ENCODE measurements at places on chromosomes 12 and 14. TPM values are rescaled to one million over a fixed set of nuclear protein-coding genes. Genes with fewer than 3 reads are reported as not detected.

- no peaks in the 10 kb centered on the region for H3K36me3 ChIP-seq
- no peak overlapping the region for H3K4me3 ChIP-seq
- no peak for DNase-seq
- no peak overlapping the region for H3K27ac ChIP-seq
- H3K4me1 ChIP-seq, result no peaks in the 10 kb centered on the region
- H3K27me3 ChIP-seq, result peaks cover 34% of the 10 kb centered on the region
These were observed 77.6 kb upstream of the PARP11 start for GRCh38 chr12:3950714-3951320.

IKZF4 gene
- total RNA-seq, result 1.0 TPM

- H3K4me3 ChIP-seq, result no peak overlapping the region
- H3K4me1 ChIP-seq, result no peaks in the 10 kb centered on the region
- DNase-seq, result no peak
These were observed 20.5 kb downstream of the PLEKHH1 start for GRCh38 chr14:67553547-67553946.

NID2 gene
- 2.5 TPM for total RNA-seq

DNA sequence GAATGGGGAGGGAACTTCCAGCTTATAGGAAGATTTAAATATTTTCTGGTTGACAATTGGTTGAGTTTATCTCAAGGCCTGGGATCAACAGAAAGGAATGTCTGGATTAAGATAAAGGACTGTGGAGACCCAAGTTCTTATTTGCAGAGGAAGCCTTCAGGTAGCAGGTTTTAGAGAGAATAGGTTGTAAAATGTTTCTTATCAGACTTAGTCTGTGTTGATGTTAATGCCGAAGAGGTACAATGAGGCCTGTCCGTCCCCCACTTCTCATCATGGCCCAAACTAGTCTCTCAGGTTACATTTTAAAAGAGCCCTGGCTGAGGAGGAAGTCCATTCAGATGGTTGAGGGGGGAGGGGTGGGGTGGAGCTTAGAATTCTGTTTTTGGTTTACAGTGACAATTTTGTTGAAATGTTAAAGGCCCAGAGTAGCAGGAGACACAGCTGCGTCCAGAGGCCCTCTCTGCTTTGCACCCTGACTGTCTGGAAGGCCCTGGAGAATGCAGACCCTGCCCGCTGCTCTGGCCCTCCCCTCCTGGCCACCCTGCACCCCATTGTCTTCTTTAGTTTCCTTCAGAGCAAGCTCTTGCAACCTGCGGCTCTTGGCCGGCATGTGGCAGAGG, 672.5 kb upstream of the TMEM132C start:
- 0 out of 2 replicates have a peak, but pooled peaks cover 9% of the 10 kb centered on the region for H3K4me1 ChIP-seq
- no peak for DNase-seq
- no peak overlapping the region for H3K4me3 ChIP-seq

Measured in PC-3 (cell line).